ENCODE measurements at places on chromosomes 5 and 9.

DNA sequence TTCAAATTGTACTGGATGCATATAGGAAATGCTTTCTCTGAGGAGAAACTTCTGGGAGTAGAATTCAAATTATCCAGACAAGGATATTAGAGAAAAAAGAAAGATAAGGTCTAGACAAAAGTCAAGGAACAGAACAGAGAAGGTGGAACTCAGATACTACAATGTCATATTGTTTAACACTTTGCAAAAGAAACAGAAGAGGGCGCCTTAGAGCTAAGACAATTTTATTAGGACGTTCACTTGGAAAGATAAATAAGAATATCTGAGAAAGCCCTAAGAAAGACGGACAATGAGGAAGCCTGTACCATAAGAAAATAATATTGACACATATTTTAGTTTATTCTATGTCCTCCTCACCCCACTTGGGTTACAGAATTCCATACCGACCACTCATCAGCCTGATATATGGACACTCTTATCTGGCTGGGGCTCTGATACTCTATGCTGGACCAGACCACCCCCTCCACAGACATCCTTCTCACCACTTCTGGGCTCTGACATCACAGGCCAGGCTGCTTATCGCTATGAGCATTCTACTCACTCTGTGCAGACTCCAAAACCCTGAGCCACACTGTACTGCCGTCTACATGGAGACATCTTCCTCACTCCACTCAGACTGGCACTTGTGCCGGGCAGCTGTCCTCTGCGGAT lies 9.1 kb upstream of the AK3 start:
- DNase-seq, result peak; percentile 55

DNA sequence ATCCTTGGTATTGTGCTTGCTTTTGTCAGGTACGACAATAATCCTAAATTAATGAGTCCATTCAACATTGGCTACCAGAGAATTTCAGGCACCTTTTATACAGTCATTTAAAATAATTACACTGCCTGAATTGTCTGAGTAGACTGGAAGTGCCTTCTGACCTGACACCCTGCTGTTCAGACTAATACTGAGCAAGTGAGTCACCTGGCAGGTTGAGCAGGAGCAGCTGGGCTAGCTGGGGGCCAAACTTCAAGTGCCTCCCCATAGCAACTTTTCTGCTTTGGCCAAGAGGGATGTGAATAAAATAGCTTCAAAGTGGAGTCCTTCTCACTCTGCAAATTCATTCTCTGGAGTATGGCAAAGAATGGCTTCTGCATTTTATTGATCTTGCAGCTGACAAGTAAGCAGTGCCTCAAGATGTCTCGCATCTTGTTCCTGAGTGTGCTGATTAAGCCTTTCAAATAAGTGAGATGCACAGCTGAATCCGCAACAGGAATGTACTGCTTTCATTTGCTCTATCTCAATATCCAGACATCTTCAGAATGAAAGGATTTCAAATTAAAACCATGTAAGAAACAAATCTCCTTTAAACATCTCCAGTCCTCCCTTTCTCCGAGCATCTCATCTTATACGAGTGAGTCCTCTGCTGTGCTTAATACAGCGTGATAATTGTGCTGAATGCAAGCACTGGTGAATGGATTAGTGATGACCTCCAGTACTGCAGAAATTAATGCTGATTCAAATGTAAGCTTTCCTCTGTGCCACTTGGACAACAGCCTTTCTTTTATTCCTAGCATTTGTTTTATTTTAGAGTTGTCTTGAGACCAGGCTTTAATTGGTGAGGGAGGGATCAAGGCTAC lies 271.2 kb downstream of the EDIL3 start:
- peak; percentile 72 for DNase-seq

- peak; percentile 83 for DNase-seq
Observed at GRCh38 chr5:181217111-181217802, 5.8 kb upstream of the TRIM41 start.

DNA sequence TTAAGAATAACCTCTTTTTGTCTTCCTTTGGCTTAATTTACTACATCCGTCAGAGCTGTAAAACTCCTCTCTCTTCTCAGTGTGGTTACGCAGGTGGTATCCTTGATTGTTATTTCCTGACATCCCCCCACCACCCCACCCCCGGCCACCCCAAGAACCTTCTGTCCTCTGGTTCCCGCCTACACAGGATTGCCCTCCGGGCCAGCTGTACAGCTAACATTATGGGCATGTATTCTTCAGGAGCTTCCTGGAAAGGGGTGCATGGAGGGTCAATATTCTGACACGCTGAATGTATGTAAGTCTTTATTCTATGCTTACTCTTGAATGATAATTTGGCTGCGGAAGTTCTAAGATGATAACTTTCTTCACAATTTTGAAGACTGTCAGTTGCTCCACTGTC lies 13.0 kb upstream of the ANP32B start:
- no peak for DNase-seq

GRCh38 chr9:89661391-89661949 lies 56.7 kb downstream of the GADD45G start:
- no peak for DNase-seq

- DNase-seq, result no peak
Observed at GRCh38 chr9:126587187-126588185, 26.2 kb upstream of the LMX1B start.

DNA sequence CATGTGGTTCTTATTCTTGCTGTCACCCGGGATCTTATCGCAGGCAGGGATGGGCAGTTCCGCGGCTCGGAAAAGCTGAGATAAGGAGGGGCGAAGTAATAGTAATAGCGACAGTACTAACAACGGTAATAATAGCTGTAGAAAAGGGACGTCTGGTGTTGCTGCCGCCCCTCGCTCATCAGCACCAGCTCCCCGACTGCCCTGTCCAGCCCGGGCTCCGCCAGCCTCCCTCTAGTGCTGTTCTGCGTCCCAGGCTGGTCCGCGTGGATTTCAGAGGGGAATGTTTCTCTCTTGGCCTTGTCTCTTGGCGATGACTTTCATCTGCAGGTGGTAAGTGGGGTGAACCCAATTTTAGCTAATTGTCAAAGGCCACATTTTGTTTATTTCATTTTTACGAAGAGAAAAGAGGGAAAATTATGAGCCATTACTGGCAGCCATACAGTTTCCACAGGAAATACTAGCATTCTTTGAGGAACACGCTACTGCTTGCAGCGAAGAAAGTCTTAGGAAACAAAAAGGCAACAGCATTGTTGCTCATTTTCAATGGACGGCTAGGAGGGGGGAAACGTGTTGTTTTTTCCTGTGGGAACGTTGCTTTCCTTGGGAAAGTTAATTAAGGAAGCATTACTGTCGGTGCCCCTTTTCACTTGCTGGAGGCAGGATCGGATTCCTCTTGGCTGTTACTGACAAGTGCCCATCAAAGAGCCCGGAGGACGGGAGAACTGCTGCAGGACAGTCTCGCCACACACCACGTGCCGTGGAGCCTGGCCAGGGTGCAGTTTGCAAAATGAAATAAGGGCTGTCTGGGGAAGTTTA lies 762 bp downstream of the SNCAIP start:
- DNase-seq, result peak; percentile 64

DNA sequence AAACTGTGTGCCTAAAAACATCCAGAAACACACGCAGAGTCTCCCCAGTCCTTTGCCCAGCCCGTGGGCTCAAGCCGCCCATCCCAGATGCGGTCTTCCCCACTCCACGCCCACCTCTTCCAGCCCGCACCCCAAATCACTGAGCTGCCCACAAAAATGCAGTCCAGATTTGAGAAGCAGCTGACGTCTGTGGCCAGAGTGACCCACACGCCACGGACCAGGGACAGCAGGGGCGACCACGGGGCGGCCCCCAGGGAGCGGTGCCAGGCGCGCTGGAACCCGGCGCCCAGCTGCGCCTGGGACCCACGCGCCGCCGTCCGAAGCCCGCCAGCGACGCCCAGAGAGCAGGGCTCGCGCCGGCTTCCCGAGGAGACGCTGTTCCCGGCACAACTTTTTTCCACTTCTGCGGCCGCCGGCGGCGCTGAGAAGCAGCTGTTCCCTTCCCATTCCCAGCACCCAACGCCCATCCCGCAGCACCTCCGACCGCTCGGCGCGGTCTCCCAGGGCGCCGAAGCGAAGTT lies 674 bp downstream of the LHFPL2 start:
- DNase-seq, result peak; percentile 78

DNA sequence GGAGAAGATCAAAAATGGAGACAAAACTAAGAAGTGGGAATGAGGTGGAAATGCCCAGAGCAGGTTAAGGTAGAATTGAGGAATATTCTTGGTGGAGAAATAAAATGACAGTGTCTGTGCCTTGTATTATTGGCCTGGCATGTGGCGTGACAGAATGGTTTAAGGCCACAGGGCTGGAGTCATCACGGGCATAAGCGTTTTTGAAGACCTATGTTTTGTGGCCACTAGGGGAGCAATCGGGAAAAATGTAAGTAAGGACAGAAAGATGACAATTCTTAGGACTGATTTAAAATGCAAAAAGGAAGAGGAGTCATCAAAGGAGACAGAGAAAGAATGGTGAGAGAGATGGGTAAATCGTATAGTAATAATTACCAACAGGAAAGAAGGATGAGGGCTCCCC lies 72.2 kb upstream of the EPB41L4A start:
- peak; percentile 7 for DNase-seq

DNA sequence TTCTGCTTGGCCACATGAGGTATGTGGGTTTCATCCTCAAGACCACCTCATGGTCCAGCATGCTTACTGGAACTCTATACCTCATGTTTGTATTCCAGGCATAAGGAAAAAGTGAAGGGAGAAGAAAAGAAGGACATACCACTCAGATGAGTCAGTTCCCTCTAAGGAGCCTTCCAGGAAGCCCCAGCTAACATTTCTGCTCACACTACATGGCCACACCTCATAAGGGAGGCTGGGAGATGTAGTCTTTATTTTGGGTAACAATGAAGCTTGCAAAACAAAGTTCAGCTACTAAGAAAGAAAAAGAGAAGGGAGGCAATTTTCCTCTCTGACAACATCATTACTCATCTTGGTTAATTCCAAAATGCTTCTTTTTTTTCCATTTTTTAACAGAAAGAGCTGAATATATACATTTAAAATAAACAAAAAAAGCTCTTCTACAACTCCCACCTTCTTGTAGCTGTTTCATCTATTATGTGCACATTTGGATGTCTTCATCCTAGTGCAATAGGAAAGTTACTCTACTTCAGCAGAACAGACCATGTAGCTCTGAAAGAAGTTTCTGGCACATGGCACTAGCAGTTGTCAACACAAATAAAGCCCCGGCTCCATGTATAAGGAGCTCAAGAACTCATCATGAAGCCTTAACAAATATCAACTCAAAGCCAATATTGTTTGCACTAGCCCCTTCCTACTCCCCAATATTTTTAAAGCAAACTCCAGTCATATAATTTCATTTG lies 123.6 kb upstream of the CCDC112 start:
- no peak for DNase-seq

DNA sequence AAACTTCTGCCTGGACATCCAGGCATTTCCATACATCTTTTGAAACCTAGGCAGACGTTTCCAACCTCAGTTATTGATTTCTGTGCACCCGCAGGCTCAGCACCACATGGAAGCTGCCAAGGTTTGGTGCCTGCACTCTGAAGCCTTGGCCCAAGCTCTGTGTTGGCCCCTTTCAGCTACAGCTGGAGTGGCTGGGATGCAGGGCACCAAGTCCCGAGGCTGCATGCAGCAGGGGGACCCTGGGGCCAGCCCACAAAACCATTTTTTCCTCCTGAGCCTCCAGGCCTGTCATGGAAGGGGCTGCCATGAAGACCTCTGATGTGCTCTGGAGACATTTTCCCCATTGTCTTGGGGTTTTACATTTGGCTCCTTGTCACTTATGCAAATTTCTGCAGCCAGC lies 49.9 kb downstream of the NFX1 start:
- DNase-seq, result no peak

GRCh38 chr5:68260467-68260866 lies 44.9 kb downstream of the PIK3R1 start:
- DNase-seq, result no peak

DNA sequence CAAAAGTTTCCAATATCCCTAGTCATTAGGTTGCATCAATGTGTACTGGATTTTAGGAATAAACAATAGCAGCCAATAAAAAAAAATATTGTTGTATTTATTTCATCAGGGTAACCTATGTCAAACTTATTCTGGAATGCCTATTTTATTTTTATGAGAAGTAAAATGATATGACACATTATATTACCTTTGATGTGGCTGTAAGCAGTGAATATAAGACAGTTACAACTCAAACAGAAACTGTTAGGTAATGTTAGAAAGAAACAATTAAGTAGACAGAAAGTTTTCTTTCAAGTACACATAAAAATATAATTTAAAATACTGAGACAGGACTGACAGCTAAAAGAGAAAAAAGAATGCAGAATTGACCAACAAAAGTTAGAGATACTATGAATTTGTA lies 65.5 kb downstream of the GNG10 start:
- DNase-seq, result no peak

Data from neural progenitor cell (in vitro differentiated cells).